ENCODE measurements at places on chromosomes 13 and 19.

DNA sequence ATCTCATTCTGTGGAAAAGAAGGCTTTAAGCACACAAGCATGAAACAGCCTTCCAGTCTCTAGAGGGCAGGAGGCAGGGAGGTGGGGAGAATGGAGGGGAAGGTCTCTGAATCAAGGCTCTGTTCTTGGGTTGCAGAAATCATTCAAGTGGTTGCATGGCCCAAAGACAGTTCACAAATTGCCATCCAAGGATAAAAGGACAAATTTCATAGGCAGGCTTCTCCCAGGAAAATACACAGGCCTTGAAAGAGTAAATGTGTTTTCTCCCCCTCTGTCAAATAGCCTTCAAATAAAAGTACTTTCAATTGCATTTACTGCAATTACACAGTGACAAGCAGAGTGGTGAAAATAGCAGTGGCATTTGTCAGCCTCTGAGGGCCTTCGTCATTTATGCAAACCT lies 450.8 kb downstream of the DCT start:
- no peak for DNase-seq

DNA sequence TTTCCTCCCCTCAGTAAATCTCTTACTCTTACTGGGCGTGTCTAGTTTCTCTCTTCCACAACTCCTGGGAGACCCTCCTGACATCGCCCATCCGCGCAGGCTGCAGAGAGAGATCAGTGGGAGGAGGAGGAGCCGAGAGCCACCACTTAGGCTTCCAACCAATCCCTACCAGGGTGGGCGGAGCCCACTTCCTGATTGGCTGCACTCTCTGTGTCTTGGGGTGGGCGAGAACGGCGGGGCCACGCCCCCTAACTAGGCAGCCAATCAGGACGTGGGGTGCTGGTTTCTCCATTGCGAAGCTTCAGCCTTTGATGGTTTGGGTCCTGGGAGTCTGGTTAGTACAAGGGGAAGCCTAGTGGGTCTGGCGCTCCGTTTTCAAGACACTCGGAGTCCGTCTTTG lies at the start of gene PMIS2:
Gene PMIS2 (plus strand): TSS at position 326 of the 400 bp plus-strand sequence. CDS start 87 bp downstream, outside the sequence.
- DNase-seq, result no peak

DNA sequence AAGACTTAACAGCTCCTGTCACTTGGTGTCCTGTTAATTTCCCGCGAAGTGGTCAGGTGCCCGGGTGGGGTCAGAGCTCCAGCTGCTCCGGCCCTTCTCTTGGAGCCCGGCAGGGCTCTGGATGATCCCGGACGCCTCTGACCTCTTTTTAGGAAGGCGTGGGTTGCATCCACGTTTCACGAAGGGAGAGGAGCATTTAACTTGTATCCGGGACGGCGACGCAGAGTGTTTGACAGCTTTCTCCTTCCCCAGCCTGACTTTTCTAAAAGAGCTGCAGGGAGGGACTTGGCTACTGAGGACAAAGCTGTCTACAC lies 656 bp downstream of the ZNF155 start:
- DNase-seq, result no peak

GRCh38 chr13:45861322-45861721 lies 9.8 kb upstream of the SIAH3 start:
- DNase-seq, result peak; percentile 76

- DNase-seq, result no peak
Measured at GRCh38 chr19:31908080-31908479, 437.3 kb upstream of the ZNF507 start.

- DNase-seq, result peak; percentile 67
Measured at GRCh38 chr19:6632002-6632621, 37.8 kb downstream of the TNFSF14 start.

All from fibroblast of skin of scalp (primary cell).